ENCODE measurements at places on chromosomes 7 and 10. TPM values are rescaled to one million over a fixed set of nuclear protein-coding genes. Genes with fewer than 3 reads are reported as not detected.

The RAMP3 gene
- under 0.01 TPM for total RNA-seq

The HYCC1 gene
- 197 TPM for total RNA-seq

The SYPL1 gene
- 54.4 TPM for total RNA-seq

The TAS2R3 gene
- 1.3 TPM for total RNA-seq

The NME8 gene
- not detected for total RNA-seq

The RFC2 gene
- 11.8 TPM for total RNA-seq

The PCDH15 gene
- under 0.01 TPM for total RNA-seq

The MALRD1 gene
- 1.7 TPM for total RNA-seq

The FGFBP3 gene
- total RNA-seq: 0.50 TPM

The INTS15 gene
- total RNA-seq: 9.0 TPM

The ADAM8 gene
- 2.0 TPM for total RNA-seq

The ZNF862 gene
- total RNA-seq: 8.0 TPM

The TMEM254 gene
- 5.4 TPM for total RNA-seq

The WEE2 gene
- total RNA-seq: not detected

The HMX2 gene
- not detected for total RNA-seq
